Dermis blood vessel endothelial cell (primary cell): ENCODE measurements at places on chromosomes 4 and X. TPM values are rescaled to one million over a fixed set of nuclear protein-coding genes. Genes with fewer than 3 reads are reported as not detected.

The S100P gene
- total RNA-seq, result not detected in 2 replicates

The CPE gene
- 1.0 and 1.1 TPM in 2 replicates for total RNA-seq

The ADGRG2 gene
- total RNA-seq, result not detected in 2 replicates

- peak; percentile 53 for DNase-seq
Measured at GRCh38 chrX:68936608-68937007, 107.8 kb downstream of the EFNB1 start.

GRCh38 chrX:56995271-56995994 lies at the start of gene SPIN3:
Gene SPIN3 (minus strand): TSS chrX:56995541. CDS start chrX:56994947, 594 bp downstream.
- peak; percentile 71 for DNase-seq

GRCh38 chrX:117517994-117518393 lies 598.6 kb downstream of the KLHL13 start:
- no peak for DNase-seq

GRCh38 chrX:42738552-42738951 lies 39.4 kb downstream of the PPP1R2C start:
- no peak for DNase-seq

- DNase-seq, result no peak
Measured at GRCh38 chrX:148067285-148067684, 86.1 kb downstream of the FMR1NB start.

DNA sequence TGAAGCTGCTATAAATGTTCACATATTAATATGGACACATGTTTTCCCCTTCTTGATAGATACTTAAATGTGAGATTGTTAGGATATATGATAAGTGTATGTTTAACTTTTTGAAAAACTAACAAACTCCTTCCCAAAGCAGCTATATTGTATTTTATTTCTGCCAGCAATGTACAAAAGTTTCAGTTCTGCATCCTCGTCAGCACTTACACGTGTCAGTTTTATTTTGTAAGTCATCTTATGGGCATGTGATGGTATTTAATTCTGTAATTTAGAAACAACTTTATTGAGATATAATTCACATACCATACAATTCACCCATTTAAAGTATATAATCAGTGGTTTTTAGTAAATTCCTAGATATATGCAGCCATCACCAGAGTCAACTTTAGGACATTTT lies 31.6 kb downstream of the RAPGEF2 start:
- DNase-seq, result no peak

DNA sequence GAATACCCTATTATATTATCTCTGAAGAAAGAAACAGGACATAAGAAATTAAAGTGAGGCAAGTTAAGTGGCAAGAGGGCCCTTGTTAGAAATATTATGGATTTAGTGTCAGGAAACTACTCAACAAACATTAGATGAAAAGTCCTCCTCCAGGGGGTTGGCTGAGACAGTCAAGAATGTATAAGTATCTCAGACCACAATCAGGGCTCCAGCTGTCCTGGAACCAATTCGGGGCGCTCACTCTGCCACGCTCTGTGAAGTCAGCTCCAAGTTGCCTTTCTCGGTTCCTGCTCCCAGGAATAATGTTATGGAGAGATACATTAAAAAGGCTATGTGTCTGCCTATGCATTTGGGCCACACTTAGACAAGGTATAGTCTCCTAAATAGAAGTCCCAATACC lies 73.3 kb downstream of the RASGEF1B start:
- no peak for DNase-seq

GRCh38 chr4:107666134-107666533 lies 53.9 kb downstream of the PAPSS1 start:
- DNase-seq, result peak; percentile 51
